ENCODE measurements at places on chromosomes 16 and 17.
A peak's percentile ranks its signal among the peaks of the same experiment; 100 is the strongest.

- DNase-seq = no peak
Observed at GRCh38 chr16:81539009-81539758, 94.6 kb downstream of the CMIP start.

- no peak for DNase-seq
Observed at GRCh38 chr17:19714542-19715411, 1.6 kb downstream of the SLC47A2 start.

DNA sequence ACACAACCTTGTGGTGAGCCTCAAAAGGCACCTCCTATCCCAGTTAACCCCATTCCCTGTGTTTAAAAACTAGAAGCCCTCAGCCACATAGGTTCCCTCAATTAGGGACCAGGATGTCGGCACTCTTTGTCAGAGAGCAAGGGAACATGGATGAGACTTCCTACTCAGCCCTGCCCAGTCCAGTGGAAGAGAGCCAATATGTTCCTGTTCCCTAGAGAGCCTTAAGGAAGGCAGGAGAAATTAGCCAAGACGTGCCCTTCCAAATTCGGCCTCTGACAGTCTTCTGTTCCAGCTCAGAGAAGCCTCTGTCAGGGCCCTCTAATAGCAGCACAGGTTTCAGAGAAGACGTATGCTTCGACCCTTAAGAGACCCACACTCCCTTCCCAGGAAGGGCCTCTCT is 14.6 kb upstream of the DHRS13 start:
- DNase-seq = no peak

GRCh38 chr16:89455178-89455577 is 35.2 kb downstream of the ANKRD11 start:
- no peak for DNase-seq

GRCh38 chr16:67541391-67542263 is 13.0 kb downstream of the RIPOR1 start:
- no peak for DNase-seq

DNA sequence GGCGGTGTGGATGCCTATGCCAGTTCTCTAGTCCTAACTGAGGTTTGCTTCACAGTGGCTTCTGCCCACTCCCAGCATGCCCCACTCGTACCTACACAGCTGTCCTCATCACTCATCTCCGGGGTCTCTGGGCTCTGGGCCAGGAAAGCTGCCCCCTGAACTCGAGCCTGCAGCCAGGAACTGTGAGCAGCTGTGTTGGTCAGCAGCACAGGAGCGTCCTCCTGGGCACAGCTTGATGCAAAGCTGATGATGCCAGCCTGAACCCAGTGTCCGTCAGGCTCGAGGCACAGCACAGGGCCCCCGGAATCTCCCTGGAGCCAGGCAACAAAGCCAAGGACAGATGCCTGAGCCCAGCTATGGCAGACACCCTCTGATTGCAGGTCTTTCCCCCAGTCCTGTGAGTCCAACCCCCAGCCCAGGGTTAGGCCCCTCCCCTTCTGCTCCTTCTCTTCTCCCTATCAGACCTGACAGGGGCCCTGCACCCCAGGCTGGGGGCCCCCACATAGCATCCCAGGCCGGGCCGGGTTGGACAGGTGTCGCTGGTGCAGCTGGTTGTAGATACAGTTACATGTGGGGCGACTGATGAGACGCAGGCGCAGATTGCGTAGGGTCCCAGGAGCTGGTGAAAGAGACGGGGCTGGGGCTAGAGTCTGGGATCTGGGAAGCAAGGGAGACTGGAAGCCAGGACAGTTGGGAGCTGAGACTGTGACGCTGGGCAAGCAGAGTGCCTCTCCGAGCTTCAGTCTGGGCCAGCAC is 2.7 kb downstream of the PRSS53 start:
- DNase-seq = no peak

GRCh38 chr16:68884861-68885720 is 41.8 kb downstream of the TANGO6 start:
- no peak for DNase-seq

GRCh38 chr16:85048921-85049562 is 21.4 kb downstream of the KIAA0513 start:
- DNase-seq = no peak

GRCh38 chr17:43916385-43916784 is 9.0 kb upstream of the MPP2 start:
- no peak for DNase-seq

DNA sequence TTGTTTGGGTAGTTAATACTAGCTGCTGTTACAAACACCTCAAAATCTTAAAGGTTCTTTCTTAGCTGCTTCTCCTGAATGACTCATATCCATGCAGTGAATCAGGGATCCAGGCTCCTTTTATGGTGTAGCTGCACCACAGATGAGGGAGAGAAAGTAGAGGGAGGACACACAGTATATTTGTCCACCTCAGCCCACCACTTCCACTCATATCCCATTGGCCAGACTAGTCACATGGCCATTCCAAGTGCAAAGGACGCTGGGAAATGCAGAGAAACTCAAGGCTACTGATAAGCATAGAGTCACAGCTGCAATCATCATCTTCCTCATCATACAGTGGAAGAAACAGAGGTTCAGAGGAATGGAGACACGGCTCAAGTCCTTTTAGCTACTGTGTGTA is 63.8 kb downstream of the GSG1L start:
- no peak for DNase-seq

GRCh38 chr17:70365091-70365583 is 195.8 kb downstream of the KCNJ2 start:
- peak; percentile 42 for DNase-seq

- no peak for DNase-seq
Observed at GRCh38 chr17:1545618-1546017, 17.0 kb downstream of the PITPNA start.

DNA sequence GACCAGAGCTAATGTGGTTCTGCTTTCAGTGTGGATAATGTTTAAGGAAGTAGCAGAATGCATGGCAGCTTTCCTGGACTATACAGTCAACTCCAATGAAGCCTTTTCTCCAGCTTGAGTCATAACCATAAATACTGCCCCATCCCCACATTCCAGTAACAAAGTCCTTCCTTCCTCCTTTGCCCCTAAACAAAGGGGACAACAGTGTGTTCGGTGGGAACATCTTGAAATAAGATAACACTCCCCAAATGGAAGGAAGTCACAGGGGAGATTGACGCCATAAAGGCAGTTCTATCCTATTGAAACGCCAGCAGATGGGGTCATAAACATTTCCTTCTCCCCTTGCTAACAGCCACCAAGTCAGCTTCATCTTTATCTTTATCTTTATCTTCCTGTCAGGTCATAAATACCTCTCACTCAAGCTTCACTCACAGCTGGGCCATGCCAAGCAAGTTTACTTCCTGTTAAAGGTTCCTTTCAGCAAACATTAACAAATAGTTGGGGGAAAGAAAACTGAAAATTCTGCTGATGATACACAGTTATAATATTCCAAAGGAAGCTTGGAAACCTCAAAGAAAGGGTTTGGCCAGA is 136.7 kb downstream of the SNX11 start:
- DNase-seq = no peak

GRCh38 chr17:68801335-68802247 is 153.6 kb downstream of the ABCA8 start:
- DNase-seq = no peak

GRCh38 chr17:21318439-21318838 is 33.9 kb downstream of the MAP2K3 start:
- no peak for DNase-seq

- no peak for DNase-seq
Observed at GRCh38 chr17:74362069-74362405, 369 bp upstream of the BTBD17 start.

- no peak for DNase-seq
Observed at GRCh38 chr16:12366313-12366712, 389.8 kb downstream of the SNX29 start.

- no peak for DNase-seq
Observed at GRCh38 chr16:28597692-28598261, 927 bp upstream of the SULT1A2 start.

GRCh38 chr17:56451629-56452028 is 141.9 kb upstream of the NOG start:
- DNase-seq = no peak

- no peak for DNase-seq
Observed at GRCh38 chr17:33024688-33025486, 33.2 kb downstream of the SPACA3 start.

DNA sequence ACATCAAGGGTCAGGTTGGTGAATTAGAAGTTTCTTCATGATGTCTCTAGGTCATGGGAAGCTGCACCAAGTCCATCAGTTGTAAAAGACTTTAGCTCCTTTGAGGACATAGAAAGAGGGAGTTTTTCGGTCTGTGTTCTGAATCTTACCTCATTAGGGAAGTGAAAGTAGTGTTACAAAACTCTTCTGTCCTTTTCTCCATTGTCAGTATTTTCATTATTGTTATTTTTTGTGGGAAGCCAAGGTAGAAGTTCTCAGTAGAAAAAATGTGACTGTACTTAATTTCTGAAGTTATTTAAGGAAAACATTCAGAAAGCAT is 24.2 kb downstream of the MAP3K3 start:
- no peak for DNase-seq

Data from stromal cell of bone marrow (primary cell).